ENCODE measurements at places on chromosomes 6 and 20.

DNA sequence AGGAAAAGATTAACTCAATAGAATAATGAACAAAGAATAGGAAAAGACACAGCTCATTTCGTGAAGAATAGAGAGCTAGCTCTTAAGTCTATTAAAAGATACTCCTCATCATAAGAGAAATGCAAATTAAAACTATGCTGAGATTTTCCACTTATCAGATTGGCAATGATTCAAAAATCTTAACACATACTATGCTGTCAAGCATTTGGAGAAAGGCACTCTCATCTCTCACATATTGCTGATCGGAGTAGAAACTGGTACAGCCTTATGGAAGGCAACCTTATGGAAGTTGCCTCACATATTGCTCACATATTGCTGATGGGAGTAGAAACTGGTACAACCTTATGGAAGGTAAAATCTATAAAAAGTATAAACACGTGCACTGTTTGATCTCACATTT, 21.4 kb upstream of the PLAGL1 start:
- DNase-seq, result no peak

GRCh38 chr6:15368873-15369272, 123.0 kb downstream of the JARID2 start:
- DNase-seq, result no peak

DNA sequence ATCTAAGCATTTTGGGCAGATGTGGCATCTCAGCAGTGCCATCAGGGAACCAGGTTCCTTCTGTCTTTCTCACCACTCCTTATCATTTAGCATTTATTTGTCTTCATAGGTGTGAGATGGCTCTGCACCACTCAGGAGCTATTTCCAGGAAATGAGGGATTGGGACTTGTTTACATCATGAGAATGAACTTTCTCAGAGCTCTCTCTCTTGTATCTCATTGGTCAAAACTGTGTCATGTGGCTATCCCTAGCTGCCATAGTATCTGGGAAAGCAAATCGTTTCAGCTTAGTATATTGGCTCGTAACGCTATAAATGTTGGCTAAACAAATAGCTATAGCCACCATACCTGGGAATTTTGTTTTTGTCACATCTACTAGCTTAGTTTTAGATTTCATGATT, 23.8 kb downstream of the PLCB4 start:
- DNase-seq, result no peak

DNA sequence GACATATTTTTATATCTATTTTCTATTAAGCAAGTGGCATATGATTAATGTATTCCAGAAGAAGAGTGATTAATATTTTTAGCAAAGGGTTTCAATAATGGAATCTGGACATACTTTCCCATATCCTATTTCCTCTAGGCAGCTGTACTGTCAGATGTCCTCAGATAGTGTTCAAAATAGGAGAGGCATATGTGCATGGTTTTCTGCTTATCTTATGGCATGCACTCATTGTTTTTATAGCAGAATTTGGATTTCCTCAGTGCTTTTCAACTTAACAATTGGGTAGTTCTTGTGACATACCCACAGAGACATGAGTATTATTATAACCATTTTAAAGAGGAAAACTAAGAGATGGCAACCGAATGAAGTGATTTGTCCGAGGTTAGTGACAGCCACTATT, 12.6 kb upstream of the SLC17A5 start:
- DNase-seq, result no peak

DNA sequence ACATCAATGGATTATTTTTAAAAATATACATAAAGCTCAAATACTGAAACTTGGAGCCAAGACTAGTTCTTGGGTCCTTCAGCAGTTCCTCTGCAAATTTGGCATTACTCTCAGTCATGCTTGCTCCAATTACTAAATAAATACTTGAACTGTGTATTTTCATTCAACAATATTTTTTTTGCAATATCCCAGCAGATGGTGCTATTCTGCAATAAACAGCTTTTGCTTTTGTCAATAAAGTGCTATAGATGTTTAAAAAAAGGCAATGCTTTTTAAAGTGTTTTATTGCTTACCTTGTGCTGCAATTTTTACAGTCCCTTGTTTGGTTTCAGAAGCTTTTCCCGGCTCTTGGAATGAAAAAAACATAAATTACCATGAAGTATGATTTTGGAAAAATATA, 243.4 kb downstream of the TRDN start:
- DNase-seq, result no peak

- DNase-seq, result no peak
Observed at GRCh38 chr20:50014570-50015562, 32.1 kb downstream of the SNAI1 start.

- no peak for DNase-seq
Observed at GRCh38 chr6:1619673-1620503, 10.2 kb downstream of the FOXC1 start.

- DNase-seq, result no peak
Observed at GRCh38 chr6:158053377-158054313, 72.0 kb downstream of the SYNJ2 start.

GRCh38 chr6:1797801-1798200, 188.1 kb downstream of the FOXC1 start:
- no peak for DNase-seq

- DNase-seq, result no peak
Observed at GRCh38 chr20:60258255-60258863, 300.1 kb downstream of the CDH26 start.

GRCh38 chr20:60341062-60341461, 382.8 kb downstream of the CDH26 start:
- DNase-seq, result no peak

DNA sequence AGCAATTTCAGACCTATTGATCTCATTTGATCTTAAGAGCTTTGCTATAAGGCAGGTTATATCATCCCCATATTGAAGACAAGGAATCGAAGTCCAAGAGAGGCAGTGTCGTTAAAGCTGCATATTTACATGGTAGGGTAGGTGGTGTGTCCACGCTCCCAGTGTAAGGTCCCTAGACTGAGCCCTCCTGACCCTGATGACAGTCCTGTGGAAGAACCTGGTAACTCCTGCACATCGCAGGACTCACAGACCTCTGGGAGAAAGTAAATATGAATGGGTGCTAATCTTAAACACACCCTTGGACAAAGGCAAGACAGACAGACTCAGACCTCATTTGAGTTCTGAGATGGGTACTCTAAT, 602 bp upstream of the HLA-DPB1 start:
- no peak for DNase-seq

- DNase-seq, result no peak
Observed at GRCh38 chr6:6006428-6007365, at the start of gene NRN1. Gene NRN1, minus strand, starts transcription at chr6:6006925. Its CDS starts 176 bp downstream, at chr6:6006749.

- DNase-seq, result no peak
Observed at GRCh38 chr6:20319520-20320357, 81.9 kb upstream of the E2F3 start.

GRCh38 chr6:121520337-121521163, 85.1 kb downstream of the GJA1 start:
- no peak for DNase-seq

DNA sequence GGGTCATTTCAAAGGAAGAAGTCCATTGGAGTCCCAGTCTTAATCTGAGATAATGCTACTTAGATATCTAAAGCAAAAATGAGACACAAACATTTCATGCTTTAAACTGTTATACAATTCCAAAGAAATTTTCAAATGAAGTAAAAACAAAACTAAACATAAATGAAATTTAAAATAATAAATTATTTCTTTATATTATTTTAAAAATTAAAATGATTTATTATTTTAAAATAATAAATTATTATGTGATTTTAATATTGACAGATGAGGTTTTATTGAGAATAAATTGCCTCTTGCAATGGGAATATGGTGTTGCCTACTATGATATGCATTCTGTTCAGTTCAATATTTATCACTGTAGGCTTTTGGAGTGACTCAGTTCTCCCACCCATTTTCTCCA, 93.7 kb upstream of the BACH2 start:
- DNase-seq, result no peak

DNA sequence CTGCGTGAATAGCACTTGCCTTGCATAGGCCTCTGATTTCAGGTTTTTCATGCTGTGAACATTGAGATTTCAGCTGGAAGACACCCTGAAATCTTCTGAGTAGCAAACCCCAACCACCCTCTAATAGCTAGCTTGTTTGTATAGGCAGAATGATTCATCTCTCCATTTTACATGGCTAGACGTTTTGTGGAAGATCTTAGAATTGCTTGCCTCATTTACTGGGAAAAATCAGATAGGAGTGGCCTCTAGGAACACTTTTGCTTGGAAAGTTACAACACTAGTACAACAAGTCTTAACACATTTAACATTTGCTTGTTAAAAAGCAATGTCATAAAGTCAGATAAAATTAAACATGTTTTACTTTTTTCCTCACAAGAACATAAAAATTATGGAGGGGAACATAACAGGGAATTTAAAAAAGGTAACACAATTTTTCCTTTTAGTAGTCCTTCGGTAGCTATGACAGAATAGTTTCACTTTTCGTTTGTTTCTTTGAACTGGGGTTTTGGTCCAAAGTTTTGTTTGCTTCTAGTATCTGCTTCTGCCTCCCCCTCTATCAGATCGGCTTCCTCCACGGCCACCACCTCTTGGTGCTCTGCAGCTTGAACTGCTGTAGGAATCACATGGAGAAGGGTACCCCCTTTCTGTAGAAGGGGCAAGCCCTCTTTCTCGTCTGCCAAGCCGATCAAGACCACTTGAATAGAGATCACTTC, 102.2 kb upstream of the PTCHD4 start:
- no peak for DNase-seq

DNA sequence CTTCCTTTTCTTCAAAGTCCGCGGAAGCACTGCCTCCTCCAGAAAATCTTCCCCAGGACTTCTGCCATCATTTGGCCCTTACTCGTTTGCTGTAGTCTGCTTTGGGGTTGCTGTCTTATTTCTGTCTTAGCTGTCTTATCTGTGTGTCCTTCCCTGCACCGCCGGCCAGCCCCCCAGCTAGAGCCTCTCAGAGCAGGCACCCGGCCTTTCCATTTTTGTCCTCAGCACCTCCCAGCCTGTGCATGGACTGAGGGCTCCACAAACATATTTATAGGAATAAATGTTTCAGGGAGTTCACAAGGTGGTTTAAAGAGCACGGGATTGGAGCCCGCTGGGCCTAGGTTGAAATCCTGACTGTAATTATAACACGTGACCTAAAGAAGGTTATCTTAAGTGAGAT, 8.1 kb downstream of the GLP1R start:
- no peak for DNase-seq

Measured in stimulated activated CD4-positive, alpha-beta T cell treated with anti-CD3 and anti-CD28 coated beads, Interleukin-1b, Interleukin-23, amount 100 ng/mL, for 1 hour (primary cell).